ENCODE measurements at places on chromosomes 3 and 15.
A peak's percentile ranks its signal among the peaks of the same experiment; 100 is the strongest.

GRCh38 chr3:122318620-122319019 lies 6.4 kb upstream of the CSTA start:
- no peak for DNase-seq

DNA sequence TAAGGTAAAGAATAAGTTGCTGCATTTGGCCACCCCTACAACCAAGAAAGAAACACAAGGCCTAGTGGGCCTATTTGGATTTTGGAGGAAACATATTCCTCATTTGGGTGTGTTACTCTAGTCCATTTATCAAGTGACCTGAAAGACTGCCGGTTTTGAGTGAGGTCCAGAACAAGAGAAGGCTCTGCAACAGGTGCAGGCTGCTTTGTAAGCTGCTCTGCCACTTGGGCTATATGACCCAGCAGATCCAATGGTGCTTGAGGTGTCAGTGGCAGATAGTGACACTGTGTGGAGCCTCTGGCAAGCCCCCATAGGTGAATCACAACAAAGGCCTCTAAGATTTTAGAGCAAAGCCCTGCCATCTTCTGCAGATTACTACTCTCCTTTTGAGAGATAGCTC lies 491.3 kb downstream of the TAFA4 start:
- no peak for DNase-seq

GRCh38 chr3:9403463-9403862 lies 6.0 kb downstream of the SETD5 start:
- no peak for DNase-seq

DNA sequence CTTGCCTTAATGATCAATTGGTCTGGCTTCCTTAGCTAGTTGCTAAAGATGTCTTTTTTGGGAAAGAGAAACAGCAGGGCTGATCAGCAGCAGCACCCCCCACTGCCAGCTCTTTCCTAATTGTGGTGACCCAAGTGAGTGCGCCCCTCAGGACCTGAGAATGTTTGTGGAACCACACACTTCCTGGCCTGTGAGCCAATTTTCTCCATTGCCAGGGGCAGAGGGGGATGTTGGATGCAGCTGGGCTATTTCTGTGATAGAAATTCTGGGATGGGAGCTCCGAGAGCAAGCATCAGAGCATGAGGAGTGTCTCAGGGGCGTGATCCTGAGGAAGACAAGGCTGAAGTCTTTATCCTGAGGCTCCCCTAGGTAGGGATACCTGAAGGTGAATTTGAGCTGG lies 66.6 kb downstream of the CLDN11 start:
- DNase-seq: no peak

- no peak for DNase-seq
Observed at GRCh38 chr3:194325424-194326153, 25.5 kb downstream of the CPN2 start.

DNA sequence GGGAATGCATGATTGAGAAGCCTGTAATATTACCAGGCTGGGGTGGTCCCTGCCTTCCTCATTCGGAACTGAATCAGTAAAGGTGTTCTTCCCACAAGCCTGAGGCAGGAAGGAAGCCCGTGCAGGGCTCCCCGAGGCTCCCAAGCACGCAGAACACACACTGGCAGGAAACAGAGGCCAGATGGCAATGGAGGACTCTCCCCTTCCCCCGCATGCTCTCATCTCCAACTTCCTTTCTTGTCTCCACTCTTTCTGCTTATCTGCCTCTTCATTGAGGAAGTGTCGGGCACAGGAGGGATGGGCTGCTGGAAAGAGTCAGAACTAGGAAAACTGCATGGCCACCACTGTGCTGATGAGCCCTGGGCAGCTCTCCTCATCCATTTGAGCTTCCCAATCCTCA lies 123.5 kb downstream of the NUP210 start:
- DNase-seq: no peak

DNA sequence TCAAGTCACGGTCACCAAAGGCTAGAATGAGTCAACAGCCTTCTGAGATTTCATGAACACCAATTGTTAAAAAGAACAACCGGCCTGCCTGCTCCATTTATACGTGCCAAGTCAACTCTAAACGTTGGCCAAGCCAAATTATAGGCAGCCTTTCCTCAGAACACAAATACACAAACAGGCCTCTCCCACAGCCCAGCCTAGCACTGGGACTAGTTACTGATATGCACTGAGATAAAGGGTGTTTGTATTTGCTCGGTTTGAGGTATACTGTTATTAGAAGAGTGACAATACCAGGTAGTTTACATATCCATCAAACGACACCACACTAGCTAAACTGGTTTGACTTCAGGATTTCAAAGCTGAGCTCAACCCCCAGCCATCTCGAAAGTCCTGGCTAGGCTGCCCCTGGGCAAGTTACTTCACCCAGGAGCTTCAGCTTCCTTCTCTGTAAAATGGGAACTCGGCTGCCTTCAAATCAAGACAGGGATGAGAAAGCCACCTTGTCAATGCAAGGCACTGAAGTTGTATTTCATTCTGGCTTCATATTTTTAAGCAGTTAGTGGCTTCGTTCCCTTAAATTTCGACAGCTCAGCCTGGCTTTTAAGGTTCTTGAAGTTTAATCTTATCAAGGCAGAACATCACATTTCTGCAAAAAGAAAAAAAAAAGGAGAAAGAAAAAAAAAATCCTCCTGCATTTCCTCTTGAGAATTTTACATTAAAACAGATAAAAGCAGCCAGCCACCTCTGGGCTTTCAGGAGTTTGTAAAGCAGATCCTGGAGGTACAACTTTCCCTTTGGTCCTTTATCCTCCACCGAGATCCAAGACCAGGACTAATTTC lies 4.0 kb downstream of the TLE3 start:
- DNase-seq: peak; percentile 20

DNA sequence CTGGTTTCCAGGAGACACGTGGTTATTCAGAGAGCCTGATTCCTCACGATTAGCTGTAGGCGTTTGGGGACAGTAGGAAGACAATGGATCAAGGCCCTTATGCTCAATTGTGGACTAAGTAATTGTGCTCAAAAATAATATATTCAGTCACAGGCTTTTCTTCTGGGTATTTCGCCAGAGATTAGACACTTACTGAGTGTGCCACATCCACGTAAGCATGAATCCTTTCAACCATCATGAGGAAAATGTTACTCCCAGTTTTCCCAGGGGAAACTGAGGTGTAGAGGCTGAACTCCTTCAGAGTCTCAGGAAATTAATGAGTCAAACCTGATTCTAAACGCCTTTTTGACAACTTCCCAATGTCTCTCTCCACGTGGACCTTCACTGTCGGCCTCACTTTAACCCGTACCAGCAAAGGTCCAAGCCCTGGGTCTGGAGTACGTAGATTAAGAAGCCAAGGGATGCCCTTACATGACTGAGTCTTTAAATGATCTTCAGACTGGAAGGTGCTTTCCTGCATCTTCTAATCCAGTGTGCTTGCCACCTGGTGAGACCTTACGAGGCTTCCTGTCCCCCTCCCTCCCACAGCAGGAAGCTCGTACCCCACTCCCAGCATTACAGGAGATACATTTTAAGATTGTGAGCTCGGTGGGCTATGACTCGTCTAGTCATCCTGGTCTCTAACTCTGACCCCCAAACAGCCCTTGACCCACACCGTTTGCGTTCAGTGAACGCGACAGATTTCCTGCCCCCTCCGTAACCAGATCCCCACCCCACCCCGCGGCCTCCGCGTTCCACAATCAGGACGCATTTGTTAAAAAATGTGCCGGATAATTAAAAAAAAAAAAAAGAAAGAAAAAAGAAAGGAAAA lies 1.7 kb downstream of the PKM start:
- DNase-seq: peak; percentile 53

DNA sequence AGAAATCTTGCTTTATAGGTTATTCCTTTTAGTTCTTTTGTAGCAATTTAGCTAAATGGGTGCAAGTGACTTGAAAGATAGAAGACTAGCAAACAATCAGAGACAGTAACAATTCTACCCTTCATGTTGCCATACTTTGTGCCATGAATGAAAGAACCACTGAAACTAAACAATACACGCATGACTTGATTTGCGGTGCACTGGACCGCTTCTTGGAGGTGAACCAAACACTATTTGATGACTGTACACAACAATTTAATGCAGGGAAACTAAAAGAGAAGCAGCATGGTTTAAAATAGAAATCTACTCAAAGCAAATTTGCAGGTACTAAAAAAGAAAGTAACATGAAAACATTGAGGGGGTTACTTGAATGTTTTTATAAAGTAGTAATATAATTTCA lies 331.0 kb upstream of the RARB start:
- no peak for DNase-seq

GRCh38 chr3:108329947-108330346 lies 33.6 kb downstream of the HHLA2 start:
- no peak for DNase-seq

- DNase-seq: no peak
Observed at GRCh38 chr15:62323353-62323890, 158.3 kb upstream of the C2CD4B start.

Measured in stimulated activated CD4-positive, alpha-beta T cell treated with anti-CD3 and anti-CD28 coated beads, Interleukin-15, amount 100 ng/mL, for 24 hours (primary cell).